ENCODE measurements at places on chromosomes 6 and 20.

GRCh38 chr20:55667024-55667423 is 338.3 kb downstream of the CBLN4 start:
- DNase-seq: no peak

DNA sequence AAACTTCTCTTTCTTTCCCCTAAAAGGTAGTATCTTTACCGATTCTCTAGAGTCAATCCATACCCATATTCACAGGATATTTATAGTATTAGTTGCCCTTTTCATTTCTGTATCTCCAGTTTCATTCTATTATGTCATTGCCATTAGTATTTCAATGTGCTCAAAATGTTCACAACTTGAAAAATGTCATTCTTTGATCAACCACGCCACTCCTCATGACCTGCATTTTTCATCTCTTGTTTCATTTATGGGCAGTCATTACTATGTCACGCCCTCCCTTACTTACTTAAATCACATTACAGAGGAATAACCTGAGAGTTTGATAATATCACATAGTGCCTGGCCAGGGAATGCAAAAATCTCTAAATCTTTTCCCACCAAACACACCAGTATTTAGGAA is 427.3 kb upstream of the GJE1 start:
- no peak for DNase-seq

GRCh38 chr6:40894962-40895799 is 143.8 kb downstream of the UNC5CL start:
- no peak for DNase-seq

DNA sequence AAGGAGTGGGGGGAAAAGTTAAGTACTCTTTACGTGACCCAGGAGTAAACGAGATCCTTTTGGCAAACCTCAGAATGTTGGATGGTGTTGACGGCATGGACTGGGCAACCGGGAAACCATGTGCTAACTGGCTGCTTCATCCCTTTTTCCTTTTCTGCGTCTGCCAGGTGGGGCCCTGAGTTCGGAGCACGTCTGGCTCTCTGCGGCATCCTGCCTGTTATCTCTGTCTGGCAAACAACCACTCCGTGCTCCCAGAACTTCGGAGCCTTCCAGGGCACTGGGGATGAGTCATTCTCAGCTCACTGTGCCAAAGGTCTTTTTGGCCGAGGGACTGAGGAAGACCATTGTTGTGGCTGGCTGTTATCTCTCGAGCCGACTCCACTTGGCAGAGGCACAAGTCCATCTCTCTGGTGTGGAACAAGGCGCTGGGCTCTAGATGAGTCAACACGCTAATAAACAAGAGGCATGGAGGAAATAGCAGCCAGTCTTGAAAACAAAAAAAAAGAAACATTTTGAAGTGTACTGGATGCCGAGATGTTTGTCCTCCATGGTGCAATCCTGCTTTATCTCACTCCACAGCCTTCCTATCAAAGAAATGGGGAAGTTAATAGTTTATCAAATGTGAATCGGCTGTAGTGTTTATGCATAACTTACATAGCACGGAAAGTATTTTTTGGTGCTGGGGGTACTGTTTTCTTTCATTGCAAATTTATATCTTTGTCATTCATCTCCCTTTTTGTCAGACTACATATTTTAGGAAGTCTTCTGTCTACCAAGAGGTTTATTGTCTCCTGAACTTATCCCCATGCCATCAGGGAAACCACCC is 64.6 kb upstream of the TXNDC5 start:
- DNase-seq: no peak

- DNase-seq: no peak
Observed at GRCh38 chr6:28003059-28003458, 46.0 kb downstream of the OR2B6 start.

All from GM10248 (cell line).